ENCODE measurements at places on chromosomes 11 and 22.

- DNase-seq: no peak
These were observed 29.8 kb downstream of the ANKK1 start for GRCh38 chr11:113417428-113417827.

DNA sequence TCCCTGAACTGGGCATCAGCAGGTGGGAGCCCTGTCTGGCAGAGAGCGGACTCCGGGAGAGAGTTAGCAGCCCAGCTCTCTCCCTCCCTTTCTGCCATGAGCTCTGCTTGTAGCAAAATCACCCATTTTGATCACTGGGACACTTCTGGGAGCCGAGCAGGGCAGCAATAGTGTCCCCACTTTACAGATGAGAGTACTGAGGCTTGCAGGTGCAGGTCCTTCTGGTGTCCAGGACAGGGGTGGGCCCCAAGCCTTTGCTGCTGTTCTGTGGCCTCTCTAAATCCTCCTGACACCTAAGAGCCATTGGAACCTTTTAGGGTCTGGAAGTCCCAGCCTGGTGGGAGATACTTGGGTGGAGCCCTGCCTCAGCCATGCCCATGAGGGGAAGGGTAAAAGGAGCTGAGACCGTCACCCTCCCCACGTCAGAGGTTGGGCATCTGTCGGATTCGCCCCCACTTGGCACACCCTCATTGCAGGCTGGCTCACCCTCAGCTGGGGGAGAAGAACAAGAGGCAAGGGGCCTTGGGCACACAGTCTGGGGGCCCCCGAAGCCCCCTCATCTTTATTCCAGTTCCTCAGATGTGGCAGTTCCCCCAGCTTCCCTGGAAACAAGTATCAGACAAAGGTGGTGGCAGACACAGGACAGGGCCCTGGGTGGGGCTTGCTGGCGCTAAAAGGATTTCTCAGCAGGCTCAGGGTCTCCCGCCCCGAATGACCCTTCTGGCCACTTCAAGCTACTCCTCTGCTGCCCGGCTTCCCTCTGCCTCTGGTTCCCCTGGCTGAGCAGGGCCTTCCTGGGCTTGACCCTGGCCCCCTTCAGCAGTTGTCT, 4.5 kb downstream of the RIN1 start:
- DNase-seq: no peak

- DNase-seq: no peak
These were observed 8.7 kb downstream of the ALDH3B2 start for GRCh38 chr11:67665541-67666302.

GRCh38 chr11:59216641-59217564, 4.2 kb upstream of the MPEG1 start:
- DNase-seq: no peak
